ENCODE measurements at places on chromosomes 6 and 20.

- no peak for DNase-seq
These were observed 121.3 kb downstream of the DOK5 start for GRCh38 chr20:54596651-54597050.

GRCh38 chr20:59747671-59748515 is 143.6 kb downstream of the PHACTR3 start:
- DNase-seq = no peak

DNA sequence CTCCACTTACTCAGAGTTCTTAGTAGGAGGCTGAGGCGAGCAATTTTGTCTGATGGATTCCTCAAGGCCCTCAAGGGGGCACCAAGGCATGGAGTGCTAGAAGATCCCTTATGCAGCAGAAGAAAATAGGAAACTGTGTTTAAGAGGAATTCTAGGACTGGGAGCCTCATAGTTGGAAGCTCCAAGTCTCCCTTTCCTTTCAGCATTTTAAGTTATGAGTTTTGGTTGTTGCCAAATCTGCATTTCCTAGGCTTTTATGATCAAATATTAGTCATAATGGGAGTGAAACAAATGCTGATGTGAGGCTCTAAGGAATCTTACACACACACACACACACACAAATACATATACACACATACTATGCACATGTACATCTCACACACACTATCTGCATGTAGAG is 714.0 kb downstream of the UTRN start:
- DNase-seq = no peak

GRCh38 chr6:150323205-150323604 is 45.6 kb upstream of the IYD start:
- no peak for DNase-seq

GRCh38 chr6:108896111-108896661 is 48.0 kb downstream of the ARMC2 start:
- no peak for DNase-seq

GRCh38 chr6:31162463-31163165 is 4.2 kb downstream of the TCF19 start:
- DNase-seq = no peak

Measured in GM12864 (cell line).